ENCODE measurements at places on chromosomes 3 and 15. TPM values are rescaled to one million over a fixed set of nuclear protein-coding genes. Genes with fewer than 3 reads are reported as not detected.
A peak's percentile ranks its signal among the peaks of the same experiment; 100 is the strongest.

- no peaks in the 10 kb centered on the region for H3K27me3 ChIP-seq
- DNase-seq = peak; percentile 96
- peak overlapping the region; percentile 72 for H3K4me3 ChIP-seq
- H3K27ac ChIP-seq = peak overlapping the region; percentile 81
- H3K4me1 ChIP-seq = peaks cover 12% of the 10 kb centered on the region
These were observed 25.8 kb downstream of the EFCC1 start for GRCh38 chr3:129026728-129027543.

DNA sequence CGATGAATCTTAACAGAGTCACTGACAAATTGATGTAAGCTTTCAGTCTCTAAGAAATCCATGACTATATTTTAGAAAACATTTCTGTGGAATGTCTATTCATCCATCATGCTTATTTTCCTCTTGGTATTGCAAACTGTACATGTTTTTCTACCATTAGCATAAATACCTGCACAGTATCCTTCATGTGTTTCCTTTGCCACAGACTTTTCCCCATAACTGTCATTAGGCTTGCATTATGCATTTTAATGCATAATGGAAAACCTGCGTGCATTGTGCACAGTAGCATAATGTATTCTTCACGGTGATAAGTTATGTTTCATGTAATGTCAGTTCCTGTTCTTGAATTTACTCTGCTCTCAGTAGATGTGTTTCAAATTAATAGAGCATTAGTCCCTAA, 403.1 kb upstream of the EPHA3 start:
- no peak overlapping the region for H3K27ac ChIP-seq
- no peak overlapping the region for H3K4me3 ChIP-seq
- no peak for DNase-seq
- H3K27me3 ChIP-seq = no peaks in the 10 kb centered on the region
- H3K4me1 ChIP-seq = no peaks in the 10 kb centered on the region
- no peaks in the 10 kb centered on the region for H3K36me3 ChIP-seq

GRCh38 chr15:60408463-60408981, 10.7 kb upstream of the ANXA2 start:
- H3K4me3 ChIP-seq = no peak overlapping the region
- DNase-seq = no peak
- H3K27ac ChIP-seq = no peak overlapping the region
- no peaks in the 10 kb centered on the region for H3K36me3 ChIP-seq
- H3K27me3 ChIP-seq = no peaks in the 10 kb centered on the region

The SLC38A3 gene
- 0.12 TPM for total RNA-seq

DNA sequence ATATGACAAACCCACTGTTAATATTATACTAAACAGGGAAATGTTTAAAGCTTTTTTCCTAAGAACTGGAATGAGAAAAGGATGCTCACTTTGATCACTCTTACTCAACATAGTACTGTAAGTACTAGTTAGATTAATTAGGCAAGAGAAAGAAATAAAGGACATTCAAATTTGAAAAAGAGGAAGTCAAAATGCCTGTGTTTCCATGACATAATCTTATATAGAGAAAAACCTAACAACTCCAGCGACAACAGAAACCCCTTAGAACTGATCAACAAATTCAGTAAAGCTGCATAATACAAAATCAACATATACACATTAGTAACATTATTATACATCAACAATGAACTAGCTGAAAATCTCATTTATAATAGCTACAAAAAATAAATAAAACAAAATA, 200.6 kb upstream of the ROBO1 start:
- H3K27ac ChIP-seq = no peak overlapping the region
- no peaks in the 10 kb centered on the region for H3K36me3 ChIP-seq
- H3K4me1 ChIP-seq = no peaks in the 10 kb centered on the region
- H3K4me3 ChIP-seq = no peak overlapping the region
- no peaks in the 10 kb centered on the region for H3K27me3 ChIP-seq

DNA sequence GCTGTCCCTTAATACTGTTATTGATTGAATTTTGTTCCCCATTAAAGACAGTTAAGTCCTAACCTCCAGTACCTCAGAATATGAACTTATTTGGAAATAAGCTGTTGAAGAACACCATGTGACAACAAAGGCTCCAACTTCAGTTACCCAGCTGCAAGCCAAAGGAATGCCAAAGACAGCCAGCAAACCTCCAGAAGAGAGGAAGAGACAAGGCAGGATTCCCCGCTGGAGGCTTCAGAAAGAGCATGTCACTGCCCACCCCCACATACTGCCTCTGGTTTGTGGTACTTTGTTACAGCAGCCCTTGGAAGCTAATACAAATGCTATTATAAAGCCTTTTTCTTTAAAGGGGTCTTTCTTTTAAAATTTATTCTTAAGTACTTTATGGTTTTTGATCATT, 18.4 kb upstream of the NEK10 start:
- no peak overlapping the region for H3K27ac ChIP-seq
- no peak overlapping the region for H3K4me3 ChIP-seq
- H3K4me1 ChIP-seq = peaks cover 4% of the 10 kb centered on the region

DNA sequence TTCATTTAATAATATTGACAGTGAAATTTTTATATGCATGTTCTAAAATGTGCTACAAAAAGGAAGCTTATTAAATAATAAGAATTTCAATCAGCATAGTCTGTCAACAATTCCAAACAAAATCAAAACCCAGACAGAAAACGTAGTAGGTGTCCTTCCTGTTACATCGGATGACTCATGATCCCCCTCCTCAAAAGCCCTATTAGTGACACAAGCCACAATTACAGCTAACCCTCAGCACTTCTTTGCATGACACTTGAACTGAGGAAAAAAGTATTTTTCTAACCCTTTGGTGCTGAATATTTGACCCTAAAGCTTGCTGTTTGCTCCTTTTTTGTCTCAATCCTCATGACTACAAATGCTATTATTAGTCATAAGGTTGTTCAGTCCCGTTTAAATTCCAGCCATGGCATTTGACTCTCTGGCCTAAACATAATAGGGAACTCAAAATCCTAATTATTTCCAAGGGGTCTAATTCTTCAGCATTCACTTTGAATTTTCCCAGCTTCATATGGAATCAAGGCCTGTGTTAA, 78.1 kb downstream of the COL8A1 start:
- peaks cover 19% of the 10 kb centered on the region for H3K27me3 ChIP-seq
- H3K36me3 ChIP-seq = no peaks in the 10 kb centered on the region
- H3K4me3 ChIP-seq = no peak overlapping the region
- no peaks in the 10 kb centered on the region for H3K4me1 ChIP-seq
- no peak for DNase-seq

The CCR1 gene
- total RNA-seq = 0.16 TPM

The CSTA gene
- not detected for total RNA-seq

The GOLIM4 gene
- total RNA-seq = 4.1 TPM

DNA sequence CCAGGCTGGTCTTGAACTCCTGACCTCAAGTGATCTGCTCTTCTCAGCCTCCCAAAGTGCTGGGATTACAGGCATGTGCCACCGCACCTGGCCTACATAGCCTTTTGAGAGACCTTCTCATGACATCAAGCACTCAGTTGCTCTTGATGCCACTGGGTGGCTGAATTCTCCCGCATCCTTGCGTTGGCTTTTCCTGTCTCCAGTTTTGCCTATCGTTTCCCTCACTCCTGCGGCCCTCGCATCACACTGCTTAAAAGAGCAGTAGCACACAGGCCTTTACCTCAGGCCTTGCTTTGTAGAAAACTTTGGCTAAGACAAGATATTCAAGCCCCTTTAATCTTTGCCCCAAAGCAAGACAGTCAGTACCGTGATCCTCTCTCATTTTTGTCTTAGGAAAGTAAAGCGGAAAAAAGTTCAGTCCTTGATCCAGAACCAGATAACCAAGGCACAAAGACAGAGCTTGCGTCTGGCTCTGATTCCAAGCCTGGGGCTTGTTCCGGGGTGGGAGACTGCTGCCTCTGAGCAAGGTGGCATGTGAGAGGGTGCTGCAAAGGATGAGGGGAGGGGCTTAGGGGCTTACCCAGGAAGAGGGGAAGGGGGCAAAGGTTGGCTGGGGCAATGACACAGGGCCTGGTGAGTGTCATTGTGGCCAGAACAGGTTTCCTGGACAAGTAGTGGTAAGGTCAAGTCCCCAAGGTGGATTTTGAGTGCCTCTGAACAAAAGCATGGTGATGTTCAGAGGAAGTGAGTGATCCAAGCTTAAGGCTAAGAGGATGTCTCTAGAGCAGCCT, 175.0 kb upstream of the TLE3 start:
- H3K4me1 ChIP-seq = peaks cover 32% of the 10 kb centered on the region
- H3K4me3 ChIP-seq = no peak overlapping the region
- H3K27ac ChIP-seq = no peak overlapping the region
- DNase-seq = no peak

DNA sequence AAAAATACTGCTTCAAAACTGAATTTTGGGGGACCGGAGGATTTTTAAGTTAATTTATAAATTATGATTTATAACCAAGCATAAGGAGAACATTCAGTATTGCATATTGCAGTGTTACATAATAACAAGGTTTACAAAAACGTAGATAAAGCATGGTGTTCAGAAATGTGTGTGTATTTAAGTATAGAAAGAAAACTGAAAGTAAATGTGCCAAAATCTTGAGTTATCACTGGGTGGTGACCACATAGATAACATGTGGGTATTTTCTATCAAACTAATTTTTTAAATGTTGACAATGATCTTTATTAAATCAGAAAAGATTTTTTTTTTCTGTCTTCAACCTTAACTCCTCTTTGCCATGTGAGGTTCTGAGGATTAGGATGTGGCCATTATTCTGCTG, 32.6 kb downstream of the EIF2AK4 start:
- DNase-seq = no peak
- H3K27ac ChIP-seq = no peak overlapping the region
- peaks cover 42% of the 10 kb centered on the region for H3K4me1 ChIP-seq
- H3K27me3 ChIP-seq = no peaks in the 10 kb centered on the region
- no peak overlapping the region for H3K4me3 ChIP-seq

The P2RY12 gene
- not detected for total RNA-seq

GRCh38 chr3:2706836-2707210, 403.4 kb downstream of the IL5RA start:
- H3K27ac ChIP-seq = no peak overlapping the region
- H3K27me3 ChIP-seq = no peaks in the 10 kb centered on the region
- H3K4me3 ChIP-seq = no peak overlapping the region
- DNase-seq = no peak
- no peaks in the 10 kb centered on the region for H3K4me1 ChIP-seq
- H3K36me3 ChIP-seq = no peaks in the 10 kb centered on the region

DNA sequence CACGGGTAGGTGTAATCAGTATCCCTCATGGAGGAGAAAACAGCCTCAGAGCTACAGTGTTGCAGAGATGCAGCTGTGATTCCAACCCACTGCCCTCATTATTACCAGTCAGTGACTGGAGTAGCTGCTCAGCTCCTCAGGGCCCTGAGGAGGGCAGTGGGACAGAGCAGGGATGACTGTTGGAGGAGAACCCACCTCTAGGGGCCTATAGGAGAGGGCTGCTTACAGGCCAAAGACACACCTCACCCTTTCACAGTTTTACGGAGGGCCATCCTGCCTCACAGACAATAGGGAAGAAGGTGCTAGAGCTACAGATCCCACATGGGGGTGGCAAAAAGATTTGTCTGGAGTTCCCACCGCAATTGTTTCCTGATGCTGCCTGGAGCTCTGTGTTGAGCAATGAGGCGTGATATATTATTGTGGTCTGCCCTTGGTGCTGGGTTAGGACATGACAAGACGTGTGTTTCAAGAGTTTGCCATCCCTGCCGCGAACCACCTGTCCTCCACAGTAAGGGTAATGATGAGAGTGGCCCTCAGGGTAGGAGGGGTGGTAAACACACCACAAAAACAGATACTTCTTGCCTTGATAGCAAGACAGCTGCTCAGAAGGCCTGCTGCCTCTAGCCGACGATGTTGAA, 140.5 kb upstream of the TPM1 start:
- H3K4me1 ChIP-seq = no peaks in the 10 kb centered on the region
- DNase-seq = no peak
- H3K27me3 ChIP-seq = peaks cover 8% of the 10 kb centered on the region
- no peaks in the 10 kb centered on the region for H3K36me3 ChIP-seq

- DNase-seq = no peak
- peaks cover 9% of the 10 kb centered on the region for H3K4me1 ChIP-seq
- peak overlapping the region; percentile 51 for H3K27ac ChIP-seq
- H3K36me3 ChIP-seq = peaks cover 24% of the 10 kb centered on the region
These were observed 60.5 kb upstream of the ACKR4 start for GRCh38 chr3:132536442-132537153.

- H3K27ac ChIP-seq = no peak overlapping the region
- no peaks in the 10 kb centered on the region for H3K27me3 ChIP-seq
- DNase-seq = no peak
- no peaks in the 10 kb centered on the region for H3K4me1 ChIP-seq
These were observed 27.7 kb downstream of the CHDH start for GRCh38 chr3:53818221-53819162.

The PDZRN3 gene
- not detected for total RNA-seq

The GOLGA8G gene
- not detected for total RNA-seq

- peaks cover 9% of the 10 kb centered on the region for H3K4me1 ChIP-seq
- H3K36me3 ChIP-seq = no peaks in the 10 kb centered on the region
- H3K27ac ChIP-seq = no peak overlapping the region
- DNase-seq = peak; percentile 33
These were observed 489 bp downstream of the HDGFL3 start for GRCh38 chr15:83207009-83207659.

DNA sequence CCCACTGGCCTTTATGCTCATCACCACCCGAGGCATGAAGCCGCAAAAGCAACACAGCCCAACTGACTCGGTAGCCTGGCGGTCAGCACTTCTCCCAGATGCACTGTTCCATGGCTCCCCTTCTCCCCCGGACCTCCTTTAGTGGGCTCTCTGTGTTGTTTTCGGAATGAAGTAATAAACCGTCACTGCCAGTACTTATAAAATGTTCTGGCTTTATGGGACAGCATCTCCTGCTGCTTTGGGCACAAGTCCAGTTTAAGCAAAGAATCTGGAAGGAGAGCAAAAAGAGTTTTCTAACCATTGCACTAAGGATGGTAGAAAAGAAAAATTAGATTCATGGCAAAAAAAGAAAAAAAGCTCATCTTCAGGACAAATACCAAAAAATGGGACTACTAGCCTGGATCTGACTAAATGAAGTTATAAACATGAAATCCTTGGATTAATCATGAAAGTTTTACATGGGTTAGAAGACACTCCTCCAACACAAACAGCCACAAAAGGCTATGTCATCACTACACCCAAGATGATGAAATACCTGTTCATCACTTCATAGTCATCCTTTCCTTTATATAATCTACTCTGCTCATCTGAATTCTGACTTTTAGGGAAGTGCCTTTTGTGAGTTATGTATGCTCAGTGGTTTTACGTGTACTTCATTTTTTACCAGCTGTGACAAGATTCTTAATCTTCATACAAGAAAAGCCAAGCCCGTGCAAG, 89.5 kb upstream of the UBE2E2 start:
- H3K4me1 ChIP-seq = peaks cover 10% of the 10 kb centered on the region
- DNase-seq = no peak

- peaks cover 2% of the 10 kb centered on the region for H3K4me1 ChIP-seq
- H3K27ac ChIP-seq = no peak overlapping the region
- H3K27me3 ChIP-seq = no peaks in the 10 kb centered on the region
- H3K36me3 ChIP-seq = no peaks in the 10 kb centered on the region
- DNase-seq = no peak
These were observed 72.7 kb downstream of the TP63 start for GRCh38 chr3:189703865-189704264.

- no peak overlapping the region for H3K27ac ChIP-seq
- H3K4me1 ChIP-seq = no peaks in the 10 kb centered on the region
- H3K27me3 ChIP-seq = peaks cover 11% of the 10 kb centered on the region
- no peak for DNase-seq
- no peaks in the 10 kb centered on the region for H3K36me3 ChIP-seq
These were observed 106.2 kb upstream of the PLAAT1 start for GRCh38 chr3:193134856-193135255.

All from activated CD4-positive, alpha-beta T cell treated with anti-CD3 and anti-CD28 coated beads for 36 hours (primary cell).